Naive B cell (primary cell): ENCODE measurements at places on chromosomes 7 and 10. TPM values are rescaled to one million over a fixed set of nuclear protein-coding genes. Genes with fewer than 3 reads are reported as not detected.

CYP3A5 gene
- polyA plus RNA-seq = not detected

CHCHD3 gene
- 97.0 TPM for polyA plus RNA-seq

FKBP6 gene
- polyA plus RNA-seq = not detected

OR2A12 gene
- not detected for polyA plus RNA-seq

FBXO24 gene
- 1.0 TPM for polyA plus RNA-seq

- no peak for DNase-seq
Observed at GRCh38 chr7:151238924-151239836, 6.9 kb downstream of the CHPF2 start.

DNA sequence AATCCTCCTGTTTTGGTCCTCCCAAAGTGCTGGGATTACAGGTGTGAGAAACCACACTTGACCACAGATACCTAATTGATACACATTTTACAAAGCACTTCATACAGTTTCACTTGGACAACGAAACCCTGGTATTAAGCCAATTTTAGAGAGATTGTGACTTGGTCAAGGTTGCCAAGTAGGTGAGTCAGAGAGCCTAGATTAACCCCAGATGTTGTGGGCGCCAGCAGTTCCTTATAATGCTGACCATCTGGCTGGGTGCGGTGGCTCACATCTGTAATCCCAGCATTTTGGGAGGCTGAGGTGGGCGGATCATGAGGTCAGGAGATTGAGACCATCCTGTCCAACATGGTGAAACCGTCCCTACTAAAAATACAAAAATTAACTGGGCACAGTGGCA is 4.9 kb upstream of the PHKG1 start:
- no peak for DNase-seq

- DNase-seq = no peak
Observed at GRCh38 chr10:103203466-103203865, 10.4 kb upstream of the NT5C2 start.

- no peak for DNase-seq
Observed at GRCh38 chr7:117873310-117874190, at the start of gene CTTNBP2. Gene CTTNBP2 (minus strand): TSS chr7:117873441. CDS start chr7:117873415, 26 bp downstream.

DNA sequence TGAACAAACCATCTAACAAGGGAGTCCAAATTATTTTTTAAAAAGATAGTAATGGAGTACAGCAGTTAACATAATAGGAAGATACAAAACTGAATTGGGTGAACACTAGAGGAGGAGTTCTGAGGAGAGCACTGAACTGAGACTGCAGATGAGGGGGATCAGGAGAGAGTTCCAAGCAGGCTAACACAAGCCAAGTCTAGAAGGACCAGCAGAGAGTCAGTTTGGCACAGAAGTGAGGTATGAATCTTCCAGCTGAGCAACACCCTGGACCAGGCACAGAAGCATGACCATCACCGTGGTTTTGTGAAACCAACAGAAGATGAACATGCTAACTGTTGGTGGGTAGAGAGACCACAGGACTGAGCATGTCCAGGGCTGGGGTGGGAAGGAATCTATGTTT is 30.8 kb upstream of the PLCE1 start:
- no peak for DNase-seq
